ENCODE measurements at places on chromosomes 4 and X.
A peak's percentile ranks its signal among the peaks of the same experiment; 100 is the strongest.

DNA sequence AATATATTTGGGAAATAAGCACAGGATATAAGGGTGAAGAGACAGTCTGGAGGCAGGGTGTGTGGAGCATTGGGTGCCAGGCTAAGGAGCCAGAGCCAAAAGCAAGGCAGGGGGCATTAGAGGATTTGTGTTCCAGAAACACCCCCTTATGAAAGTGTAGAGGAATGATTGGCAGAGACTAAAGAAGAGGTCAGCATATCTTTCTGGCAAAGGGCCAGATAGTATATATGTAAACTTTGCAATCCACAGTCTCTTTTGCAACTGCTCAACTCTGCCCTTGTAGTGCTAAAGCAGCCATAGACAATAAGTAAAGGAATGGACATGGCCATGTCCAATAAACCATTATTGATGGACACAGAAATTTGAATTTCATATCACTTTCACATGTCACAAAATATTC is 3.6 kb upstream of the SLC9A6 start:
- DNase-seq, result no peak

GRCh38 chr4:104015680-104016079 is 295.9 kb upstream of the TACR3 start:
- peak; percentile 52 for DNase-seq

DNA sequence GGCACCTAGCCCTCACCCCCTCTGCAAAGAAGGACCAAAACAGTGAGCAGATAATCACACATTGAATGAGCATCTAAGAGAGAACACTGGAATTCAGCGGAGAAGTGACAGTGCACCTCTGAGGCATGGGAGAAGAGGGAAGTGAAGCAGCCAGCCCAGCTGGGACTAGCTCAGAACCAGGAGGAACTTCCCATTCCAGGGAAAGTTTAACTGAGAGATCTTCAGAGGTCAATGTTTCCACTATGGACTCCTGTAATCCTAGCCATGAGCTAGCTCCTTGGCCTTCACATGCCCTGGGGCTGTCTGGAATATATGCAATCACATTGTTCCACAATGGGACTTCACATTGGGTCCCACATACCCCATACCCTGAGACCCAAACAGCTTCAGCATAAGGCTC is 24.4 kb downstream of the TLR6 start:
- DNase-seq, result no peak

- DNase-seq, result no peak
Observed at GRCh38 chr4:35939751-35940150, 304.6 kb downstream of the ARAP2 start.

GRCh38 chr4:993111-994029 is at the start of gene SLC26A1:
Gene SLC26A1, minus strand, starts transcription at chr4:993404. Its CDS starts 1,701 bp downstream, at chr4:991703.
- no peak for DNase-seq

GRCh38 chr4:155618183-155618838 is 48.3 kb upstream of the GUCY1A1 start:
- no peak for DNase-seq

GRCh38 chrX:101062176-101062575 is 10.3 kb upstream of the TRMT2B start:
- no peak for DNase-seq

DNA sequence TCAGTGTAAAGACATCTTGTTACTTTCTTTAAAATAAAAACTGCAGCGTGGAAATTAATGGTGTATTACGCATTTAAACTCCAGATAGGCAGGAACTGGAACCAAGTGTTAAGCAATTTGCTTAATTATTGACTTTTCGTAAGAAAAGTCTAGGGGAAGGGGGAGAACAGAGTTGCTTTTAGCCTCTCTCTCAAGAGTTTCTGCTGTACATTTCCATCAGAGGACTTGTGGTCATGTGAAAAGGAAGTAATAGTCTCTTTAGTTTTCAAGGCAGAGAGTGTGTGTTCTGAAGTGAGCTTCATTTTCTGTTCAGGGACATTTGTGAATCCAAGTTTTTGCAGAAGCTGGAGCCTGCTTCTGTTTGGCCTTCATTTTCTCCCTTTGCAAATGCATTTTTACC is 127.2 kb downstream of the UBE2K start:
- DNase-seq, result no peak

DNA sequence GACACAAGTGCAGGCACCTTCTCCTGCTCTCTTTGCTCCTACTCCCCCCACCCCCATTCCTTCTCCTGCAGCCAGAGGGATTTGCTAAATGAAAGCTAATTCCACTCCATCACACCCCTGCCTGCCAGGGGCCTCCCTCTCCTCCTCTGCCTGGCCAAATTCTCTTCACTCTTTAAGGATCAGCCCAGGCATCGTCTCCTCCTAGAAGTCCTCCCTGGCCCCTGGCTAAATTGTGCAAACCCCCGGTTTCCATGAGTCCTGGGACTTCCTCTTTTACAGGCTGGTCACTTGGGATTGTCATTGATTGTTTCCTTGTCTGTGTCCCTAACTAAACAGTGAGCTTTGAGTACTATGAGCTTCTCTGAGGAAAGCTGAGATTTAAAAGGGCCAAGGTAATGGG is 8.7 kb upstream of the ABLIM2 start:
- no peak for DNase-seq

DNA sequence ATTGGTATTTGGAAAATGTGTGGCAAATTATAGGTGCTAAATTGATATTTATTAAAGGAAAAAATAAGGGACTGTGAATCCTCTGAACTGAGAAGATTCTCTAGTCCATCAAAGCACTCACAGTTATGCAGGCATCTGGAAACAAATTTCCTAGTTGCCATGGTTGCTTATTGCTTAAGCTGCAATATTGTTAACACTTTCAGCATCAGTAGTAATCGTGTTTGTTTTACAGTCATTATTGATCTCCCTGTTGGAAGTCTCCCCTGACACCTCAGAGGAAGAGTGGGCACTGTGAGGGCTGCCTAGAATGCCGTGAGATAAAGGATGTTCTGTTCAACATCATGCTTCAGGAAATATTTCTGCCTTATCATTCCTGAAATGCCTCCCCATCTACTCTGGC is 2004.3 kb upstream of the ADGRL3 start:
- no peak for DNase-seq

- peak; percentile 22 for DNase-seq
Observed at GRCh38 chr4:27100713-27101112, 240.1 kb downstream of the STIM2 start.

GRCh38 chr4:127212701-127213100 is 420.1 kb upstream of the INTU start:
- no peak for DNase-seq

- peak; percentile 37 for DNase-seq
Observed at GRCh38 chr4:5992171-5992827, 25.9 kb downstream of the C4orf50 start.

DNA sequence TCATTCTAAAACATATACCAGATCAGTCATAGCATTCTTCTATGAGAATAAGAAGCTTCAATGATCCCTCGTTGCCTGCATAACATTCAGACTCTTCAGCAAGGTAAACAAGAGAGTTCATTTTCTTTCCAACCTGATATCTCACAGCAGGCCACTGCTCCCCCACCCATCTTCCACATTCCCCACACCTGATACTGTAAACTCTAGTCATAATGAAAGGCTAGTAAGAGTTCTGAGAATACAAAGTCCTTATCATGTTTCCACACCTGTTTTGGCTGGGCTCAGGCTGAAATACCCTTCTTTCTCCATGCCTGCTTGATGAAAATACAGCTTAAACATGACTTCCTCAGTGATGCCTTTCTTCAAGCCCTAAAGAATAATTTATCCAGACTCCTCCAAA is 2.3 kb upstream of the AASDH start:
- peak; percentile 55 for DNase-seq

GRCh38 chrX:24241822-24242648 is 71.8 kb downstream of the SUPT20HL2 start:
- DNase-seq, result peak; percentile 52

- DNase-seq, result no peak
Observed at GRCh38 chr4:172881645-172882044, 287.0 kb upstream of the GALNT7 start.

All from endodermal cell (in vitro differentiated cells).